HCT116 (cell line): ENCODE measurements at places on chromosomes 13 and 19. TPM values are rescaled to one million over a fixed set of nuclear protein-coding genes. Genes with fewer than 3 reads are reported as not detected.

GRCh38 chr13:27578121-27579030 is 42.0 kb downstream of the LNX2 start:
- no peaks in the 10 kb centered on the region for H3K4me1 ChIP-seq
- H3K27ac ChIP-seq, result no peak overlapping the region
- no peaks in the 10 kb centered on the region for H3K27me3 ChIP-seq
- H3K36me3 ChIP-seq, result no peaks in the 10 kb centered on the region; the same call in 1 of the 2 replicates
- DNase-seq, result no peak

DNA sequence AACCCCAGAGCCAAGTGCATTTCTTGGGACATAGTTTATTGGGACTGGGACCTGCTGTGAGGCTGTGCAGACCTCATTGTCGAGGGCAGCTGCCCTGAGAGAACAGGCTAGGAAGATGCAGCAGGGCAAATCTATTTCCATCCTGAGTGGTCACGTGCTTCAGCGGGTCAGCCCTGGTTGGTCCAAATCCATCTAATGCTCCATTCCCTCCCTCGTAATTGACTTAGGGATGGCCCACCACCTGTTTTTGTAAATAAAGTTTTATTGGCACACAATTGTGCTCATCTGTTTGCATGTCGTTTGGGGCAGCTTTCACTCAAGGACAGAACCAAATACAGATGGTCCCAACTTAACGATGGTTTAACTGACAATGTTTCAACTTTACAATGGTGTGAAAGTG is 75.5 kb upstream of the ADGRE5 start:
- H3K36me3 ChIP-seq, result no peaks in the 10 kb centered on the region
- H3K27ac ChIP-seq, result no peak overlapping the region
- no peaks in the 10 kb centered on the region for H3K27me3 ChIP-seq
- no peak for DNase-seq

The CBARP gene
- 23.8 TPM for total RNA-seq

GRCh38 chr13:39565036-39565949 is 37.7 kb downstream of the LHFPL6 start:
- H3K36me3 ChIP-seq, result no peaks in the 10 kb centered on the region
- no peaks in the 10 kb centered on the region for H3K27me3 ChIP-seq
- H3K27ac ChIP-seq, result no peak overlapping the region
- H3K4me1 ChIP-seq, result peaks cover 22% of the 10 kb centered on the region

GRCh38 chr13:97161582-97162231 is 60.4 kb upstream of the MBNL2 start:
- no peaks in the 10 kb centered on the region for H3K27me3 ChIP-seq
- no peak for DNase-seq
- no peaks in the 10 kb centered on the region for H3K36me3 ChIP-seq
- H3K4me1 ChIP-seq, result no peaks in the 10 kb centered on the region
- no peak overlapping the region for H3K27ac ChIP-seq
- no peak overlapping the region for H3K4me3 ChIP-seq

DNA sequence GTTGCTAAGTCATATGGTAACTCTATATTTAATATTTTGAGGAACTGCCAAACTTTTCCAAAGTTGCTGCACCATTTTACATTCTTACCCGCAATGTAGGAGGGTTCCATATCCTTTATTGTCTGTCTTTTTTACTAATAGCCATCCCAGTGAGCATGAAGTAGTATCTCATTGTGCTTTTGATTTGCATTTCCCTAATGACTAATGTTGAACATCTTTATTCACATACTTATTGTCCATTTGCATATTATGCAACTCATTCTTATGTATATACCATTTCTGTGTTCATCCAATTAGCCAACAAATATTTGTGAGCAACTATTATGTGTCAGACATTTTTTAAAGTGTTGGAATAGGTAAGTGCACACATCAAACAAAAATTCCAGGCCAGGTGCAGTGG is 20.4 kb upstream of the ATP8A2 start:
- no peak overlapping the region for H3K4me3 ChIP-seq
- H3K36me3 ChIP-seq, result no peaks in the 10 kb centered on the region
- no peaks in the 10 kb centered on the region for H3K4me1 ChIP-seq
- no peak overlapping the region for H3K27ac ChIP-seq
- DNase-seq, result no peak

GRCh38 chr13:77979721-77980385 is 61.2 kb upstream of the EDNRB start:
- H3K36me3 ChIP-seq, result no peaks in the 10 kb centered on the region
- H3K4me1 ChIP-seq, result no peaks in the 10 kb centered on the region
- H3K27me3 ChIP-seq, result no peaks in the 10 kb centered on the region
- H3K27ac ChIP-seq, result no peak overlapping the region
- no peak for DNase-seq
- H3K4me3 ChIP-seq, result no peak overlapping the region

The TPRX1 gene
- not detected for total RNA-seq

The CD70 gene
- total RNA-seq, result 2.1 TPM

- H3K36me3 ChIP-seq, result peaks cover 17% of the 10 kb centered on the region; the same call in 1 of the 2 replicates
- peak; percentile 72 for DNase-seq
- peaks cover 68% of the 10 kb centered on the region for H3K4me1 ChIP-seq
- H3K27me3 ChIP-seq, result no peaks in the 10 kb centered on the region
- H3K4me3 ChIP-seq, result peak overlapping the region; percentile 50
- peak overlapping the region; percentile 98 for H3K27ac ChIP-seq
Measured at GRCh38 chr19:41226053-41226873, 7.2 kb downstream of the AXL start.

DNA sequence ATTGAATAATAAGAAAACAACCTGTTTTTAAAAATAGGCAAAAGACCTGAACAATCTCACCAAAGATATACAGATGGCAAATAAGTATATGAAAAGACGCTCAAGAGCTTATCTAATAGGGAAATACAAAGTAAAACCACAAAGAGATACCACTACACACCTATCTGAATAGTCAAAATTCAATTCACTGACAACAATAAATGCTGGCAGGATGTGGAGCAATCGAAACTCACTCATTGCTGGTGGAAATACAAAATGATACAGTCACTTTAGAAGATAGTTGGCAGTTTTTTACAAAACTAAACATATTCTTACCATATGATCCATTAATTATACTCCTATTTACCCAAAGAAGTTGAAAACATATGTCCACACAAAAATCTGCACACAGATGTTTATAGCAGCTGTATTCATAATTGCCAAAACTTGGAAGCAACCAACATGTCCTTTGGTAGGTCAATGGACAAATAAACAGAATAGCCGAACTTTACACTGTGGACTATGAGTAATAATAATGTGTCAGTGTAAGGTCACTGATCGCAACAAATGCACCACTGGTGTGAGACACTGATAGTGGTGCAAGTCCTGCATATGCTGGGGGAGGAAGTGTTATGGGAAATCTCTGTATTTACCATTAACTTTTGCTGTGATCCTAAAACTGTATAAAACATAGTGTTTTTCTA is 20.8 kb downstream of the ZC3H13 start:
- no peak for DNase-seq
- H3K4me1 ChIP-seq, result no peaks in the 10 kb centered on the region
- no peak overlapping the region for H3K4me3 ChIP-seq
- H3K27me3 ChIP-seq, result no peaks in the 10 kb centered on the region
- no peaks in the 10 kb centered on the region for H3K36me3 ChIP-seq
- no peak overlapping the region for H3K27ac ChIP-seq

DNA sequence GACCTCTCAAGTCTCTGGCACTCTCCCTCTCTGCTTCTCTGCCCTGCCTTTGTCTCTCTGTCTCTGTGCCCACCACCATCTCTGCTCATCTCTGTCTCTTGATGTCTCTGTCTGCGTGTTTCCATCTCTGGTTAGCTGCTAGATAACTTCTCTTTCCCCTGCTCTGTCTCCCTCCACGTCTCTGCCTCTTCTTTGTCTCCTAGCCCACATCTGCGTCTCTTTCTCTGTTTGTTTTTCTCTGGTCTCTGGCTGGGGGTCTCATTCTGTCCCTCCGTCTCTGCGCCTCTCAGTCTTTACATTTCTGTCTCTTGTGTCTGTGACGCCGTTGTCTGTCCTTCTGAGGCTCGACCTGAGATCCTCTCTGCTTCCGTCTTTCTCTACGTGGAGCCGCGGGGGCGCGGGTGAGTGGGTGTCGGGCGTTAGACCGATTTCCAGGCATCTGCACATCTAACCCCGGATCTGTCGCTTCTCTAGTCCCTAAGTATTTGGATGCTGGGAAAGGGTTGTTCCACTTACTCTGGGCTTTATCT is 386 bp downstream of the GIPR start:
- H3K27ac ChIP-seq, result peak overlapping the region; percentile 71
- peak overlapping the region; percentile 76 for H3K4me3 ChIP-seq
- peaks cover 11% of the 10 kb centered on the region for H3K4me1 ChIP-seq
- no peaks in the 10 kb centered on the region for H3K27me3 ChIP-seq
- DNase-seq, result no peak
- H3K36me3 ChIP-seq, result no peaks in the 10 kb centered on the region

DNA sequence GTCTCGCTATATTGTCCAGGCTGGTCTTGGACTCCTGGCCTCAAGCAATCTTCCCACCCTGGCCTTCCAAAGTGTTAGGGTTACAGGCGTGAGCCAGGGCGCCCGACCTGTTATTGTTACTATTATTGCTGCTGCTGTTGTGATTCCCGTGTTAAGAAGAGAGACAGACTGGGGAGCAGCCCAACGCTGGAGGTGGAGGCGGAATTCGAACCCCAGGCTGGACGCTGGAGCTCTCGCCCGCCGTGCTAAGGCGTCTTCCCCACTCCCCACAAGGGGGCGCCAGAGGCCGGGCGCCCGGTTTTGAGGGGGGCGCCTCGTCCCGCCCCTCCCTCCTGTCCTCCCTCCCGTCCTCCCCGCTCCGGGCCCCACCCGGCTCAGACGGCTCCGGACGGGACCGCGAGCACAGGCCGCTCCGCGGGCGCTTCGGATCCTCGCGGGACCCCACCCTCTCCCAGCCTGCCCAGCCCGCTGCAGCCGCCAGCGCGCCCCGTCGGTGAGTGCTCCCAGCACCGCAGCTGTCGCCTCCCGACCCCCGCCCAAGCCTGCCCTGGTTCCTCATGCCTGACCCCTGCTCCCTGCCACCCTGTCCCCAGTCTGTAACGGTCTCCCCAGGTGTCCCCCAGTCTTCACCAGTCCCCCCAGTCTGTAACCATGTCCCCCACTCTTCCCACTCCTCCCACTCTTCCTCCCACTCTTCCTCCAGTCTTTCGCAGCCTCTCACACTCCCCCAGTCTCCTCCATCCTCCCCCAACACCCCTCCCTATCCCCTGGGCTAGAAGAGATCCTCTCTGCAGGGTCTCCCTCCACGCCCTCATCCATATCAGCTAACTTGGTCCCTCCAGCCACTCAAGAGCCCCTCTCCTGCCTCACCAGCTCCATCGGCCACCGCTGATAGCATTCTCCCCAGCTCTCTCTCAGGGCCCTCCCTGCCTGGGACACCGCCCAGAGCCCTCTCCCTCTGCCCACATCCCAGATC is at the start of gene EHD2:
TSS of gene EHD2 (plus strand) at position 377 of the 976 bp plus-strand sequence. CDS start 3,191 bp downstream, outside the sequence.
- no peak for DNase-seq
- peaks cover 5% of the 10 kb centered on the region; the same call in 1 of the 2 replicates for H3K4me1 ChIP-seq
- peak within 1 kb of the TSS; percentile 74 for H3K4me3 ChIP-seq
- H3K27me3 ChIP-seq, result no peaks in the 10 kb centered on the region
- peaks cover 3% of the 10 kb centered on the region; the same call in 1 of the 2 replicates for H3K36me3 ChIP-seq

- no peak overlapping the region for H3K27ac ChIP-seq
- no peak for DNase-seq
- H3K27me3 ChIP-seq, result no peaks in the 10 kb centered on the region
Measured at GRCh38 chr19:52638601-52639000, 446 bp upstream of the ZNF83 start.

GRCh38 chr19:14401468-14402195 is 17.5 kb downstream of the DDX39A start:
- peak overlapping the region; percentile 45 for H3K27ac ChIP-seq
- H3K36me3 ChIP-seq, result peaks cover 41% of the 10 kb centered on the region
- no peaks in the 10 kb centered on the region for H3K27me3 ChIP-seq
- no peak overlapping the region for H3K4me3 ChIP-seq

DNA sequence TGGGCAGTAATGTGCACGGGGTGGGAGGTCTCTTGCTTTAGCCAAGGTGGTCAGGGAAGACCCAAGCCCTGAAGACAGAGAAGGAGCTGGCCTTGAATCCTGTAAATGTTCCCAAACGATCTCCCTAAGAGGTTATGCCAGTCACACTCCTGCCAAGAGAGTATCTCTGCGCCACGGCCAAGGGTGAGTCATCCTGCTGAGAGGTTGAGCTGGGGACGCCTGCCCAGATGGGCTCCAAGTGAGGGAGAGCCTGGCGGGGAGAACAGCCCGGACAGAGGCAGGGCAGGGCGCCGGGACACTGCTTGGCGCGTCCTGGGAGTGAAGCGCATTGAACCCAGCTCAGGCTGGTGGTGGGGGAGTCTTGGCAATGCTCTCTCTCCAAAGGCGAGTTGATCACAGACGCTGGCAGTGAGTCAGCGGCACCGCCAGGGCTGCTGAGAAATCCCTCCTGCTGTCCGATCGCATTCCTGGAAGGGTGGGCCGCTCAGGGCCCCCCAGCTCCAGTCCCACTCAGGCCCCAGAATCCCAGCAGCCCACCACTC is 16.4 kb downstream of the SULT2B1 start:
- H3K4me3 ChIP-seq, result peak overlapping the region; percentile 51
- H3K27ac ChIP-seq, result peak overlapping the region; percentile 96
- no peaks in the 10 kb centered on the region for H3K27me3 ChIP-seq
- DNase-seq, result peak; percentile 83
- no peaks in the 10 kb centered on the region for H3K36me3 ChIP-seq
- peaks cover 55% of the 10 kb centered on the region for H3K4me1 ChIP-seq

DNA sequence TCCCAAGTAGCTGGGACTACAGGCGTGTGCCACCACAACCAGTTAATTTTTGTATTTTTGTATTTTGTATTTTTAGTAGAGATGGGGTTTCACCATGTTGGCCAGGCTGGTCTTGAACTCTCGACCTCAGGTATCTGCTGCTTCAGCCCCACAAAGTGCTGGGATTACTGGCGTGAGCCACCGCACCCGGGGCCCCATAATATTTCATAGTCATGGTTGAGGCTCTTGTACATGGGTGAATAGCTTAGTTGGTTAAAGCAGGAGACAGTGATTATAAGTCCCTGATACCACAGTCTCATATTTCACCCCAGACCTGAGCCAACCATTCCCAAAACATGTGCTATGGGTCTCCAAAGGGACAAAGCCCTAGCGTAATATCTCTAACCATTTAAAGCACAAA is 26.1 kb downstream of the MBNL2 start:
- no peak for DNase-seq
- peaks cover 43% of the 10 kb centered on the region for H3K4me1 ChIP-seq
- no peaks in the 10 kb centered on the region for H3K27me3 ChIP-seq
- no peak overlapping the region for H3K4me3 ChIP-seq
- no peaks in the 10 kb centered on the region for H3K36me3 ChIP-seq

DNA sequence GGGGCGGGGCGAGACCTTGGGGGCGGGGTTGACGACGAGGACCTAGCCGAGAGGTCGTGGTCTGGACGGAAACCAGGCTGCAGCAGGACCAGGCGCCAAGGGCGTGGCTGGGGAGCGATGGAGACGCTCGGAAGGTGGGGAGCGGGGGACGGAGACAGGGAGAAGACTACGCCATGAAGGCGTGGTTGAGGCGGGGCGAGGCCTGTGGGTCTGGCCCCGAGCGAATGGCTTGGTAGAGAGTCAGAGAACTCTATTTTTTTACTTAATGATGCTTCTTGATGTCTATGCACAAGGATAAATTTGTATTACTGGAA is 674 bp upstream of the FBXL12 start:
- no peak overlapping the region for H3K4me3 ChIP-seq
- peaks cover 14% of the 10 kb centered on the region for H3K4me1 ChIP-seq
- H3K27ac ChIP-seq, result peak overlapping the region; percentile 64
- no peaks in the 10 kb centered on the region for H3K27me3 ChIP-seq
